ENCODE measurements at places on chromosomes 13 and 19.

GRCh38 chr13:65530688-65531087 is 1699.4 kb downstream of the PCDH9 start:
- no peak for DNase-seq

DNA sequence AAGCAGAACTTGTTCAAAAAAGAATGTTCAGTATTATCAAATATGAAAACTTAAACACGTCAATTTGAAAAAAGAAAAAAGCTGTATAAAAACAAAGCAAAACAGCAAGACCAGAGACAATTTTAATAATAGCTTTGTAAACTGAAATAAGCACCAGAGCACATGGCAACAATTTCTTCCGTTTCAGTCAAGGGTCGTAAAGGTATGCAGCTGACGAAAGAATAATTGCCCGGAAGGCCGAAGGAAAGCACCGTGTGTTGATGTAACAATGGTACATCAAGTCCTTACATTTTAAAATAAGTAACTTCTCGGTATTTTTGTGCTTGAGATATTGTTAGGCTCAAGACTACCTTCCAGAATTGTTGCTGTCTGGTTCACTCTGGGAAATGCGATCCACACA is 1.7 kb downstream of the PROSER1 start:
- no peak for DNase-seq

DNA sequence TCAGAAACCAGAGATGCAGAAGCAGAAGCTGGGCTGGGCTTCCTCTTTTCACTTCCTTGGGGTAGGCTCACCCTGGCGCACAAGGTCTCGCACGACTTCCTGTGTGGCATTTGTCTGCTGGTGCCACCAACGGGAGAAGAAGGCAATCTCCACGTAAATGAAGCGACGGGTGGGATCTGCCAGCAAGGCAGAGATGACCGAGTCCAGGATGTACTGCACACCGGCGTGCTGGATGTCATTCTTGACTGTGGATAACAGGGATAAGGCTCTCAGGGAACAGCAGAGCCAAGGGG is 1.3 kb downstream of the MAN2B1 start:
- DNase-seq: no peak

DNA sequence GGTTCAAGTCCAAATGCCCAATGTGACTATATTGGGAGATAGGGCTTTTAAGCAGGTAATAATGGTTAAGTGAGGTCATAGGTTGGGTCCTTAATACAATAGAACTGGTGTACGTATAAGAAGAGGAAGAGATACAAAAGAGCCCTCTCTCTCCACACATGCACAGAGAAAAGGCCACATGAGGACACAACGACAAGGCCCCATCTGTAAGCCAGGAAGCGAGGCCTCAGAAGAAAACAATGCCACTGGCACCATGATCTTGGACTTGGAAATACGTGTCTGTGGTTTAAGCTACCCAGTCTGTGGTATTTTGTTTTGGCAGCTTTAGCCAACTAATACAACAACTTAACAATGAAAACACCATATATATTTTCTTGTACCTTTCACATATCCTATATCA is 23.4 kb upstream of the RFC3 start:
- no peak for DNase-seq

DNA sequence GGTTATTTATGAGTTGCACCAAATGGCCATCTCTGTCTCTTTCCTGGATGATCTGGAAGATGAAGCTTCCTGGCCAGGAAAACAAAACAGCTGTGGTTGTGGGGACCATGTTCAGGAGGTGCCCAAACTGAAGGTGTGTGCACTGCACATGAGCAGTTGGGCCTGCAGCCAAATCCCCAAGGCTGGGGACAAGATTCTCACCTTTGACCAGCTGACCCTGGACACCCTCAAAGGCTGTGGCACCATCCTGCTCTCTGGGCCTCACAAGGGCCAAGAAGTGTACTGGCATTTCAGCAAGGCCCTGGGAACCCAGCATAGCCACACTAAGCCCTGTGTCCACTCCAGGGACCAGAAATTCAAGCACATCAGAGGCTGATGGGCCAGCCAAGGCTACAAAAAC is 84.2 kb downstream of the KCNRG start:
- no peak for DNase-seq

DNA sequence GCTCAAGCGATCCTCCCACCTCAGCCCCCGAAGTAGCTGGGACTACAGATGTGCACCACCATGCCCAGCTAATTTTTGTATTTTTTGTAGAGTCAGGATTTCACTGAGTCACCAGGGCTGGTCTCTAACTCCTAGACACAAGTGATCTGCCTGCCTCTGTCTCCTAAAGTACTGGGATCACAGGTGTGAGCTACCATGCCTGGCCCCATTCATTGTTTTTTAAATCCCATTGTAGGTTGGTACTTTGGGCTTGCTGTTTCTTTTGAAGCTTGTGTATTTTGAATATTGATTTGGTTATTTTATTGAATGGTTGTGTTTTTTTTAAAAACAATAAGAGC is 26.7 kb downstream of the ZMYM2 start:
- no peak for DNase-seq

GRCh38 chr13:29507356-29507755 is 88.1 kb downstream of the SLC7A1 start:
- DNase-seq: no peak

- no peak for DNase-seq
These were observed at the start of gene CKM for GRCh38 chr19:45322744-45323281. Gene CKM, minus strand, starts transcription at chr19:45322875. Its CDS starts 3,162 bp downstream, at chr19:45319713.

DNA sequence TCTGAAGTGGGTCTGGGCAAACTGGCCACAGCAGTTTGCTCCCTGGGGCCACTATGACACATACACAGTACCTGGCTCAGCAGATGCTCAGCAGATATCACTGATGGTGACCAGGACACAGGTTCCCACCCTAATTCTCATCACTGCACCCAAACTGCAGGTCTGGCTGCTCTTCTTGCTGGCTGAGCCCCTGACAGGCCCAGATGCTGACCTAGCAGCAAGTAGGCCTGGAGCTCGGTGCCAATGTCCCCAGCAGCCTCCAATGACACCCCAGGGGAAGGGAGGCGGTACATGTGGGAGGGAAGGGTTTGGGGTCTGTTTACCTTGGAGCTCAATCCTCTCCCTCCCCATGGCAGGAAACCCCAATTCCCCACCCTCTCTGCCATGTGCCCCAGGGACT is 5.1 kb downstream of the UBE2S start:
- no peak for DNase-seq

DNA sequence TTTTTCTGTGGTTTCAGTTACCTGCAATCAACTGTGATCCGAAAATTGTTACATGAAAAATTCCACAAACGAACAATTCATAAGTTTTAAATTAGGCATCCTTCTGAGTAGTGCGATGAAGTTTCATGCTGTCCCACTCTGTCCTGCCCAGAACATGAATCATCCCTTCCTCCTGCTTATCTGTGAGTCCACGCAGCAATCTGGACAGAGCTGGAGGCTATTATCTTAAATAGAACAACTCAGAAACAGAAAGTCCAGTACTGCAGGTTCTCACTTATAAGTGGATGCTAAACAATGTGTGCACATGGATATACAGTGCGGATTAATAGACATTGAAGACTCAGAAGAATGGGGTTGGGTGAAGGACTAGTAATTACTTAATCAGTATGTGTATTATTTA is 583.7 kb upstream of the SPRY2 start:
- DNase-seq: no peak

- DNase-seq: no peak
These were observed 28.2 kb downstream of the ACTN4 start for GRCh38 chr19:38675611-38676010.

DNA sequence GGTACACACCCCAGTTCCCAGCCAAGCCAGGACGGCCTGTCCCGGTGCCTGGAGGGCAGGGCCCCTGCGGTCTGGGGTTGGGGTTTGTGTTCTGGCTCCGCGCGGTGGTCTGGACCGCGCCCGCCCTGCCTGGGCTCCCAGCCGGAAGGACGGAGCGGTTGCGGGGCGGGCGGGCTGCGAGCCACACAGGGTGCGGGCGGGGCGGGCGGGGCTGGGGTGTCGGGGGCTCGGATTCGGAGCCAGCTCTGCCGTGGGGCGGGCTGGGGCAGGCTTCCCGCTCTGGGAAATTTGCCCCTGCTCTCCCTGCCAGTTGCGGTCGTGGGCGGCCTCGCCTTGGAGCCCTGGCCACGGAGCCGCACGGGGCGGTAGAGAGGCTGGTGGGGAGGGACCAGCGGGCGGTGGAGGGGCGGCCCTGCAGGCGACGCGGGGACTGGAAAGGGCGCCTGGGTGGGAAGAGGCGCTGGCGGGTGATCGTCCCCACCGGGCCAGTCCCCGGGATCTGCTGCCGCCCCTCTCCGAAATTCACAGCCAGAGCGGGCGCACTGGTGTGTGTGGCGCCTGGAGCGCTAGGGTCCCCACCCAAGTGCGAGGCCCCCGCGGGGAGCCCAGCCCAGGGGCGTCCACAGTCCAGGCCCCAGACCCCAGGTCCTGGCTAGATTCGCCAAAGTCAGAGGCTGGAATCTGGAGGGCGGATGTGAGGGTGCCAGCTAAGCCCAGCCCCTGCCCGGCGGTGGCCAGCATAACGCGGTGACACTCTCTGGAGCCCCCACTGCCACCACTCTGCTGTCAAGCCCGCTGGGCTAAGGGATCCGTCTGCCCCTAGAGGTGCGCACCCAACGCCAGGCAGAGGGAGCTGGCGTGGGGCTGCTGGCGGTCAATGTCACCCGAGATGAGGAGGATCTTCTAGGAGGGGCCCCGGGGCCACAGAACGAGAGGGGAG is 11.0 kb upstream of the ZNF492 start:
- no peak for DNase-seq

DNA sequence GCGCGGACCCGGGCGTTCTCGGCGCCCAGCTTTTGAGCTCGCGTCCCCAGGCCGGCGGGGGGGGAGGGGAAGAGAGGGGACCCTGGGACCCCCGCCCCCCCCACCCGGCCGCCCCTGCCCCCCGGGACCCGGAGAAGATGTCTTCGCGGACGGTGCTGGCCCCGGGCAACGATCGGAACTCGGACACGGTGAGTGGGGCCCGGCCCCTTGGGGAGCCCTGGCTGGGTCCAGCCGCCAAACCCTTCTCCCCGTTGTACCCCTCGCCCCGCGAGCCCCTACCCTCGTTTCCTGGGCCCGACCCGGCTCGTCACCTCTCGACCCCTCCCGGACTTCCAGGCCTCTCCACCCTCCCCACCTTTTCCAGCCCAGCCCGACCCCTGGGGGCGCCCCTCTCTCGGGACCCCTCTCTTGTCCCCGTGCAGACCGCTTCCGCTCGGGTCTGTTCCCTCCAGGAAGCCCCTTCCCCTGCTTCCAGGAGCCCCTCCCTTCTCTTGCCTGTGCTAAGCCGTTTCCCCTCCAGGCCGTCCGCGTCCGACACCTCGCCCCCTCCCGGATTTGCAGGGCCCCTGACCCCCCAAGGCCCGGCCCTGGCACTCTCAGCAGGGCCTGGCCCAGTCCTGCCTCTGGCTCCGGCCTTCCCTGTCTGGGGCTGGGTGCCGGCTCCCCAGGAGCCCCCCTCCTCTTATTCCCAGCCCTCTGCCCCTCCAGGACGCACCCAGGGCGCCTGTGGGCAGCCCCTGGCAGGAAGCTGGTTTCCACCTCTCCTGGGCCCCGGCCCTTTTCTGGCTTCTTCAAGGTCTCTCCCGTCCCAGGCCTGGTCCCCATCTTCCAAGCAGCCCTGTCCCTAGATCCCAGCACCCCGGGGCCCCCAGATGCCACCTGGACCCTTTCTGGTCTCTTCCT is 632 bp downstream of the MARK4 start:
- DNase-seq: no peak

GRCh38 chr19:16441661-16442162 is 30.1 kb downstream of the EPS15L1 start:
- DNase-seq: no peak

- DNase-seq: no peak
These were observed 14.6 kb downstream of the ZNF442 start for GRCh38 chr19:12350890-12351197.

DNA sequence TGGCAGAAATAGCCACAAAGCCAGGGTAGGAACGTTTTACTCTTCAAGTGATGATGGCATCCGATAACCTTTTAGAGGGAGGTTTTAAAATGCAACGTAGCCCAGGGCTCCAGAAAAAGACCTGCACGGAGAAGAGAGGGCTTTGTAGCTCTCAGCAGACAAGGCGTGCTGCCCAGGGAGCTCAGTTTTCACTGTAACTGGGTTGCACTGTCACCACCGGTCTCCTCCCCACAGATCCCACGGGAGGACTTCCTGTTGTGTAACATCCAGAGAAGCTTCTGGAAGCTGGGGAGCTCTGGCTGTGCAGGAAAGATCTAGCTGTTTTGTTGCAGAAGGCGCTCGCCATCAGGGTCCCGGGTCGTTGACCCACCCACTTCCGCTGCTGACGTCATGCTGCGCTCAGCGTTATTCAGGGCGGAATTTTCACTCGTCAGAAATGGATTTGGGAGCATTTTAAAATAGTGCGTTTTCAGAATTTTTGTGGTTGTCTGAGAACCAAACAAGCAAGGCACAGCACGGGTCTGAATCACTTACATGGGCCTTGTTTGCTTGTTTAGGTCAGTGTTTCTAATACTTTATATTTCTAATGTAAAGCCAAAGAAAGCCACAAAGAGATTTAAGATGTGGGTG is 50.8 kb downstream of the ATP11A start:
- no peak for DNase-seq

DNA sequence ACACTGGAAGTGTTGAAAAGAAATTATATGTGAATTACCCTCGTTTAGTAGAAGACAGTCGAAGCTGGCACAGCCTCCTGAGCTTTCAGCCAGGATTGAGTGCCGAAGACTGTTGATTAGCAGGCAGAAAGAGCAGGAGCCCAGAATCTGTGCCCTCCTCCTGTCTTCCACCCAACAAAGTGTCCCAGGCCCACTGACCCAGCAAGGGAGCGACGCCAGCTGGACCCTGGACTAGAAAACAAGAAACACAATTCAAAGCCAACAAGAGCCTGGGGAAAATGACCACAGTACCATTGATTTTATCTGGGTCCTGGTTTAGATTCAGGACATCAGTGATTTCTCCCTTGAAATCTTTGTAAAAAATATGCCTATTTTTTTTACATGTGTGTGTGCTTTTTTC is 120.7 kb downstream of the RXFP2 start:
- no peak for DNase-seq

GRCh38 chr19:49042177-49042576 is 1.5 kb upstream of the CGB5 start:
- DNase-seq: no peak

DNA sequence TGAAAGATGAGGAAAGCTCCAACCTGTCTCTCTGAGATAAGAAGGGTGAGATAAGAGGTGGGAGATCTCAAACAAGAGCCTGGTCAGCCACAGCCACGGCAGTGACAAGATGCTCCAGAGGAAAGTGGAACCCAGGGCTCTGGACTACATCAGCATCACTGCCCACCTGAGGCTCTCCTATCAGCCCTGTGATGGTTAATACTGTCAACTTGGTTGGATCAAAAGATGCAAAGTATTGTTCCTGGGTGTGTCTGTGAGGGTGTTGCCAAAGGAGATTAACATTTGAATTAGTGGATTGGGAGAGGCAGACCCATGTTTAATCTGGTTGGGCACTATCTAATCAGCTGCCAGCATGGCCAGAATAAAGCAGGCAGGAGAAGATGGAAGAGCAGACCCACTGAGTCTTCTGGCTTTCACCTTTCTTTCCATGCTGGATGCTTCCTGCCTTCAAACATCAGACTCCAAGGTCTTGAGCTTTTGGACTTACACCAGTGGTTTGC is 476.6 kb upstream of the NBEA start:
- DNase-seq: no peak

Measured in stimulated activated CD4-positive, alpha-beta T cell treated with anti-CD3 and anti-CD28 coated beads, TNF-alpha, amount 100 ng/mL, for 1 hour (primary cell).